Stimulated activated CD4-positive, alpha-beta T cell treated with anti-CD3 and anti-CD28 coated beads, Interleukin-4, amount 100 ng/mL, for 24 hours (primary cell): ENCODE measurements at places on chromosomes 5 and 9.

DNA sequence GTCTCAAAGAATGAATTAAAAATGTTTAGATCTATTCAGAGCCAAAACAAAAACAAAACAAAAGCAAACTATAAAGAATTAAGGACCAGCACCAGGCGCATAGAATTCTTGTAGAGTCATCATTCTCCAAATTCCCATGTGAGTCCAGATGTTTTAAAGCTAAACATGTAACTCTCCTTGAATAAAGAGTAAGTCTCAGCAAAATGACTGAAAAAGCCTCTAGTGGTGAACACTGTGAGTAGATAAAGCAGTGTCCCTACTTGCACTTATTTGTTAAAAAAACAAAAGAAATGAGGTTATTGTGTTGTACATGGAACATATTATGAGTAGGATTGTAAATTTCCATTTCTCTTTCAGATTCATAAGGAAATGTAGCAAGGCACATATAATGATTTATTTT is 44.0 kb downstream of the NNT start:
- no peak for DNase-seq

- no peak for DNase-seq
These were observed 5.5 kb upstream of the SMIM32 start for GRCh38 chr5:136198453-136198852.

GRCh38 chr9:27181381-27181780 is 72.4 kb downstream of the TEK start:
- DNase-seq: no peak

- no peak for DNase-seq
These were observed 168.7 kb upstream of the RPS23 start for GRCh38 chr5:82446809-82447208.

- DNase-seq: no peak
These were observed 5.7 kb downstream of the B4GALT7 start for GRCh38 chr5:177605667-177606066.

GRCh38 chr5:14247054-14247386 is 103.9 kb downstream of the TRIO start:
- no peak for DNase-seq

DNA sequence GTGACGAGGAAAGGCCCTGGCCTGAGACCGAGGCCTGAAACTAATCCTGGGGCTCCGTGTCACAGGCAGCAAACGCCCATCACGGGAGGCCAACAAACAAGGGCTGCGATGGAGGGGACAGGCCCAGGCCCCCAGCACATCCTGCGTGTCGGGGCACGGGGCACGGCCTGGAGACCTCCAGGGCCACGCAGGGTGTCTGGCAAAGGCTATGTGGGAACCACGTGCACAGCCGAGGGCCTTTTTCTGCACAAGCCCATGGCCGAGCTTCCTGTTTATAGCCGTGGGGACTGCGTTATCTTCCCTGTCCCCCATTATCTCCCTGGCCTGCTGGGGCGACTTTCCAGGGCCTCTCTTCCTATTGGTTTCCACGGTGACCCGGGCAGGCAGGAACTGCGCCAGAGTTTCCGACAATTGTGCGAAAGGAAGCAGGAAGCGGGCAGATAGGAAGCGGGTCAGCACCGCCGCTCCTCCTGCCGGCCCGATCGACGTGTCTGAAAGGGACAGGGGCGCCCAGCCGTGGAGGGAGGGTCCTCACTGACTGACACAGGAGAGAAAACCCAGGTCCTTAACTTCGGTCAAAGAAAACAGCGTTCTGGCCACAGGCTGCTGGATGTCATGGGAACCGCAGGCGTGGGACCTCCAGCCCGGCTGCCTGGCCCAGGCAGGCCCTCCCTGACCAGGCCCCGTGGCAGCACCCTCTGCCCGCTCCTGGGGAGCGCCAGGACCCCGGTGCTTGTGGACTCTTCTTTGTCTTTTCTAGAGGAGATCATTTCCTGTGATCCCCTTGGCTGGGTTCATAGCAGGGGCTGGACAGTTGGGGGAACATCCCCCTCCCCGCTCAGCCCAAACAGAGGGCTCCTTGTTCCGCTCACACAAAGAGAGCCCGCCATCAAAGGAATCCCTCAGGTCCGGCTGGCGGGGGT is 29.1 kb upstream of the SEC16A start:
- DNase-seq: no peak

GRCh38 chr5:54545796-54546195 is 28.2 kb downstream of the SNX18 start:
- DNase-seq: no peak

DNA sequence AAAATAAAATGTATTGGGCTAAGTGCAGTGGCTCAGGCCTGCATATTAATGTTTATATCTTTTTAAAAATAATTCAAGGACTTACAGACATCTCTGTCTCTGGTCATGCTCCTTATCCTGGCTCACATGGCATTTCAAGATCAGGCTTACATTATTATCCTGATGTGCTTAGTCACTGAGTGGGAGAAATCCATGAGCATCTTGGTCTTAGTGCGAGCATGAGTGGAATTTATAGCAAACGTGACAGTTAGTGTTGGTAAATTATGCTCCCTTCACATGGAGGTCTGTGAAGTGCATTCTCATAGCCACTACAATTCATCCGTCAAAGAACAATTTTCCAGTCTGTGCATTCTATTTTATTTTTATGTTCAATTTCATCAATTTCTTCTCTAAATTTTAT is 237.8 kb upstream of the EDIL3 start:
- DNase-seq: no peak

GRCh38 chr5:94304146-94304545 is 314.3 kb downstream of the KIAA0825 start:
- no peak for DNase-seq

DNA sequence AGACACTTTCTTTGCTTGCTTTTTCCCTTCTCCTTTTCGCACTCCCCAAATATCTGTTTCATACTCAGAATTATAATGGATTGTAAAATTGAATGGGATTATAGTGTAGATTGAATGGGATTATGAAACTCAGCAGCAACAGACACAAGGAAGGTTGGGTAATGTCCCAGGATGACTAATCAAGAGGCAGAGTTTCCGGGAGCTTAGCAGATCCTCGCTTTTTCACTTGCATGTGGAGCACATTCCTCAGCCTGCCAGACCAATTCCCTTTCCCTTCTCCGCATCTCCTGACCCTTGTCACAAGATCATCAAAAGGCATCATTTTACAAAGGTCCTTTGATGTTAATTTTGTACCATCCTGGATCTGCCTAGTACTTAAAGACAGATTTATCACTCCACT is 55.1 kb upstream of the SLC1A1 start:
- no peak for DNase-seq

- DNase-seq: no peak
These were observed 99.2 kb downstream of the SH3TC2 start for GRCh38 chr5:148963664-148964063.

- DNase-seq: no peak
These were observed 107.6 kb upstream of the PHYKPL start for GRCh38 chr5:178340187-178340586.

- no peak for DNase-seq
These were observed 77.6 kb downstream of the SIL1 start for GRCh38 chr5:139120521-139120920.

DNA sequence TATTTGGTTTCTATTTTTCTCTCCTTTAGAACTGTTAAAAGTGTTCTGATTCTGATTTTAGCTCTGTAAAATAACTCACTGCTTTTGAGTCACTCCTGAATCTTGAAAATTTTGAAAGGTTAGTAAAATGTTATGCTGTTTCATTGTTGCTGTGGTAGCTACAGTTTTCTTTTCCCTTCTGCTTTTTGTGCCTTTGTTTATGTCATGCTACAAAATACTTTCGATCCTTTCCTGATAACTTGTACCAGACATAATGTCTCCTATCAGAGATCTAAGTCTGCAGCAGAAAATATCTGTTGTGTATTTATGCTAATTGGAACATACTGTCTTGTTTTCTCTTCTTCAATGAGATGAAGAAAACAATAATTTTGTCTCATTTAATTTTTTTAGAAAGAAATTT is 26.9 kb upstream of the CEP120 start:
- DNase-seq: no peak

DNA sequence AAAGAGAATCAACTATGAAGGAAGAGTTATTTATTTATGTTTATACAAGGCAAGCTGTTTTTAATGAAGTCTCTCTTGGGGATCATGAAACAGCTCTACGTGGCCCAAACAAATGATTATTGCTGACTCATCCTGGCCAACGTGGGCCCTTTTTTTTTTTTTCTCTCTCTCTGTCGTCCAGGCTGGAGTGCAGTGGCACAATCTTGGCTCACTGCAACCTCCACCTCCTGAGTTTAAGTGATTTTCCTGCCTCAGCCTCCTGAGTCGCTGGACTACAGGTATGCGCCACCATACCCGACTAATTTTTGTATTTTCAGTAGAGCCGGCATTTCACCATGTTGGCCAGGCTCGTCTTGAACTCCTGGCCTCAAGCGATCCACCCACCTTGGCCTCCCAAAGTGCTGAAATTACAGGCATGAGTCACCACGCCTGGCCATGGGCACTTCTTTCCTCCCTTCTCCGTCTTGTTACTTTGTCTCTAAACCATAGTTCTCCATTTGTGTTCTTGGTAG is 98.3 kb downstream of the BASP1 start:
- no peak for DNase-seq

- DNase-seq: no peak
These were observed 542 bp downstream of the GGTA1 start for GRCh38 chr9:121499177-121499426.

DNA sequence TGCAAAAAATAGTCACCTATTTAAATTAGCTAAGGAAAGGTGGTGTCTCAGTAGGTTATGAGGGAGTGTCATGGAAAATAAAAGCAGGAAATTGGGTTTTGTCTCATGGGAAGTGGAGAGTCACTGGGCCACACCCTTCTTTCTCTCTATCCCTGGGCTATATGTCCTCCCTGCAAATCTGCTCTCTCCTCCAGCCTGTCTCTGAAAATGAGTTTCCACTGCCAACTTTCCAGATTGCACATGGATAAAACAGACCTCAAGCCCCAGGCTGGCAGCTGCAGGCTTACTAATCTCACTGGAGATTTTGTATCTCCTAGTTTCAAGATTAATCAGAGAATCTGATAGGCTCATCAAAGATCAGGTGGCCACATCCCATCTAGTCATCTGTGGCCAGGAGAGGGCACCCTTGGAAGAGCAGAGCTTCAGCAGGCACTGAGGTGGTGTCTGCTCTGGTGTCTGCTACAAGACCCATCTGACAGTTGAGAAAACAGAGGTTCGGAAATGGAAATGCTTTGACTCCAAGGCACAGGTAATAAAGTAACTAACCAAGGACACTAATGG is 178.9 kb downstream of the MSX2 start:
- DNase-seq: no peak

DNA sequence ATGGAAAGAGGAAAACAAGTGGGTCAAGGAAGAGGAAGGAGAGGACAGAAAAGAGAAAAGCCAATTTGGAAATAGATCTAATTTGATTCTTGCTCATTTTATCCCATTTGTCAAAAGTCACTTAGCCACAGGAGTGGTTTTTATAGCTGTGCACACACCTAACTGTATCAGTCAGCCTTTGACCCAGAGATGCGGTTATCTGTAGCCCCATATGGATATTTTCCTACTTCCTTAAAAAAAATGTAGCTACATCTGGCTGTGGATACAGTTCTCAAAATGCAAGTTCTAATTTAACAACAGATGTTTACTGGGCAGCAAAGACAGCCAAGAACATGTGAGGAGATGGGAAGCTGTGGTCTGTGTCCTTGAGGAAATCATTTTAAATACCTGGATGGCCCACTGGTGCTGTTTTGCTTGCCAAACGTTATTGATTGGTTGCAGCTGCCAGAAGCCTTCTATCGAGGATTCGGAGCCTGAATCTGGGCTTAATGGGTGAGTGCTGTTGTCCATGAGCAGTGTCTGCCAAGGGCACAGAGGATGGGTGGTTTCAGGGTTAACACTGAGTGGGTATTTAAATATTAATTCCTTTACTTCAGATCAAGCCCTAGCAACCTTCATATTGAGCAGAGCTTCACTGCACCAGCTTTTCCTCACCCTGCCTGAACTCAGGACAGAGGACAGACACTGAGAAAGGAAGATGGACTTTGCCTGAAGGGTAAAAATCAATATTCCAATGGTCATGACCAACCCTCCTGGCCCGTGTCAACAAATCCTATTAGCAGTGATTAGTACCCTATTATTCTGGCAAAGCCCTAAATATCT is 92.2 kb downstream of the APBA1 start:
- DNase-seq: no peak

DNA sequence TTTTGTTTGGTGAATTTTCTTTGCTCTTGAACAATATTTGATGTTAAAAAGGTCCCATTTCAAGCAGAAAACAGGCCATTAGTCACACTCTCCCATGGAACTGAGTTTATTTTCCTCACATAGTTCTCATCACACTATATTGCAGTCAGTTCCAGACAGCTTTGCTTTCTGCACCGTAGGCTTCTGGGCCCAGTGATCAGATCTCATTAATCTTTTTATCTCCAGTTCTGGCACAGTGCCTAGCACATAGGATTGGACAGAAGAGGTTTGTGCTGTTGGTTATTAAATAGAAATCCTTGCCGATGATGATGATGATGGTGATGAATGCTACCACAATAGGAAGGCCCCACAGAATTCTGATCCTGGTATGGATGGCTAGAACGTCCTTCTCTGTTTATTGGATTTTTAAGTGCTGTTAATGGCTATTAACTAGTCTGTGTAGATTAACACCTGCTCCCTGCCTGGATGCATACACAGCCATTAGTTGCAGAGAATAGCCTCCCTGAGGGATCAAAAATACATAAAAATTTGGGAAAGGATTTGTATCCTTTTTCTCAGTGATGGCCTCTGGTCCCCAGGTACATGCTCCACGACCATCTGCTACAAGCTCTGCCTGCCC is 52.0 kb upstream of the NTRK2 start:
- DNase-seq: no peak

GRCh38 chr9:73558471-73558870 is 406.8 kb downstream of the ANXA1 start:
- no peak for DNase-seq

DNA sequence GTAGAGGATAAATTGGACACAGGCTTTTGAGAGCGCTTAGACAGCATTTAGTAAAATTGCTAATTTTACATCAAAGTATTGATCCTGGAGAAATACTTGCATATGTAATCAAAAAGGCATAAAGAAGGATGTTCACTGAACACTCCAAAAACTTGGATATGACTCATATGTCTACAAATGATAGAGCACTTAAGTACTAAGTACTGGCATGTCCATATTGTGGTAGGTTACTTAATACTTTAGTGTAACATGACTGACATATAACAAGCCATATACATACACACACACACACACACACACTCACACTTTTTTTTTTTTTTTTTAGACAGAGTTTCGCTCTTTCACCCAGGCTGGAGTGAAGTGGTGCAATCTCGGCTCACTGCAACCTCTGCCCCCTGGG is 361.9 kb downstream of the ARHGEF28 start:
- DNase-seq: no peak

- no peak for DNase-seq
These were observed 80.7 kb downstream of the C9orf152 start for GRCh38 chr9:110126986-110127864.
